Urinary bladder (tissue), 4 donors: ENCODE measurements at places on chromosomes 2 and 18.
A peak's percentile ranks its signal among the peaks of the same experiment; 100 is the strongest.

GRCh38 chr2:15729709-15730544 is 138.3 kb downstream of the DDX1 start:
- no peak for DNase-seq

GRCh38 chr2:23146011-23146410 is 239.0 kb upstream of the KLHL29 start:
- DNase-seq: no peak

DNA sequence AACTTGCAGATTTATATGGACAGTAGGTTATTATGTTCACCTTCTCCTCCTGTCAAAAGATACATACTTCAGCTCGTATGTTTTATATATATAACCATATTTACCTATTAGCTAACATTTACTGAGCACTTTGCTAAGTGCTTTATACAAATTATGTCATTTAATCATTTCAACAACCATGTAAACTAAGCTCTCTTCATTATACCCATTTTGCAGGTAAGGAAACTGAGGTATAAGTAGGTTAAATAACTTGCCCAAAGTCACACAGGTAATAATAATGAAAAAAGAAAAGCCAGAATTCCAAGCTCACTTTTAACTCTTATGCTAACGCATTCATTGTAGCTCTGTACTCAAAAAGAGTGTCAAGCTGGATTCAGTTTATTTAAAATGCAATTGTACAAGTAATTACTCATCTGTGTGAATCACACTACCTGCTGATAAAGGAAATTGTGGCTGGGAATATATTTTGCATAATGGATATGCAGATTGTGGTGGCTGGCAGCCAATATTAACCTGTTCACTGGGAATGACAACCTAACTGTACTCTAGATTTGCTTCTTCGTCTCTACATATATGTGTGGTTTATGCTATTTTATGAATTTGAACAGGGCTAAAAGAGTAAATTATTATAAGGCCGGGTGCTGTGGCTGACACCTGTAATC is 20.6 kb downstream of the SLC16A14 start:
- no peak for DNase-seq

- no peak for DNase-seq
These were observed 159.2 kb downstream of the SOX11 start for GRCh38 chr2:5851410-5851809.

GRCh38 chr18:2368102-2368501 is 203.2 kb downstream of the METTL4 start:
- no peak for DNase-seq

- no peak for DNase-seq
These were observed 103.0 kb upstream of the TMEM200C start for GRCh38 chr18:5998166-5998881.

DNA sequence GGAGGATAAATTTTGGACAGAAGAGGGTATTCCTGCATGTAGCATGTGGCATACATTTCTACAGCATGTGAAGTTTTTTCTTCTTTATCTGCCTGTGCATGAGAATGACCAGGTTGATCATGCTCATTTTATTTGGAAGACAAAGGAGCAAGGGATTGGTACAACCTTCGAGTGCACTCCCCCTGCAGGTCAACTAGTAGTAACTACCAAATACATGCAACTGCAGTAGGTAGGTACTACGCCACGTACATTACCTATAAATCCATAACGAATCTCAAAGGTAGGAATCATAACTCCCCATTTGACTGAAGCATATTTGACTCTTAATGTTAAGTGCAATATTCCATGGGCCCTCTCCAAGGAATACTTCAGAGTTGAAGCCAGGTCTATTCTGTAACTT is 763.9 kb downstream of the TSN start:
- no peak for DNase-seq

- DNase-seq: no peak
These were observed 15.3 kb downstream of the ACAA2 start for GRCh38 chr18:49798001-49798400.

GRCh38 chr2:179682756-179683155 is 178.7 kb downstream of the ZNF385B start:
- no peak for DNase-seq

GRCh38 chr2:132671151-132671835 is 1.3 kb upstream of the LYPD1 start:
- DNase-seq: no peak

DNA sequence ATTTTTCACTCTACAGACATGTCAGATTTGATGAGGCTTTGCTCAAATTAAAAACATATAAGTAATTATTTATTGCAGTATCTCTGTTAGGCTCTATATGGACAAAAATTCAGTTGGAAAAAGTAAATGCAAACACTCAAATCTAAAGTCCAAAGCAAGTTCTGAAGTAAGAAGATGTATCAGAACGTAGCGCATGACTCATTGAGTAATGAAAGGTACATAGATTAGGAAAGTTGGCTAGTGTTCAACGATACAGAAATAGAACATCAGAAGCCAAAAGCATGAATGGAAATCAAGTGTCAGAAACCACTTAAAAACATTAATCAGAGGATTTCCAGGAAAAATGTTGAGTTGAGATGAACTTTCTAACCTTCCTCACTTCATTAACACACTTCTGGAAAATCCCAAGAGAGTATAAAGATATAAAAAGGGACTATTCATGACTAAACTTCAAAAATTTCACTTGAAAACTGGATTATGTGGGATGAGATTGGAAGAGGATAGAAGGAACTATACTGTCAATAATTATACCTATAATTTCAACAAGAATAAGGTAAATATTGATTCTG is 494.1 kb downstream of the LRRTM4 start:
- DNase-seq: no peak

DNA sequence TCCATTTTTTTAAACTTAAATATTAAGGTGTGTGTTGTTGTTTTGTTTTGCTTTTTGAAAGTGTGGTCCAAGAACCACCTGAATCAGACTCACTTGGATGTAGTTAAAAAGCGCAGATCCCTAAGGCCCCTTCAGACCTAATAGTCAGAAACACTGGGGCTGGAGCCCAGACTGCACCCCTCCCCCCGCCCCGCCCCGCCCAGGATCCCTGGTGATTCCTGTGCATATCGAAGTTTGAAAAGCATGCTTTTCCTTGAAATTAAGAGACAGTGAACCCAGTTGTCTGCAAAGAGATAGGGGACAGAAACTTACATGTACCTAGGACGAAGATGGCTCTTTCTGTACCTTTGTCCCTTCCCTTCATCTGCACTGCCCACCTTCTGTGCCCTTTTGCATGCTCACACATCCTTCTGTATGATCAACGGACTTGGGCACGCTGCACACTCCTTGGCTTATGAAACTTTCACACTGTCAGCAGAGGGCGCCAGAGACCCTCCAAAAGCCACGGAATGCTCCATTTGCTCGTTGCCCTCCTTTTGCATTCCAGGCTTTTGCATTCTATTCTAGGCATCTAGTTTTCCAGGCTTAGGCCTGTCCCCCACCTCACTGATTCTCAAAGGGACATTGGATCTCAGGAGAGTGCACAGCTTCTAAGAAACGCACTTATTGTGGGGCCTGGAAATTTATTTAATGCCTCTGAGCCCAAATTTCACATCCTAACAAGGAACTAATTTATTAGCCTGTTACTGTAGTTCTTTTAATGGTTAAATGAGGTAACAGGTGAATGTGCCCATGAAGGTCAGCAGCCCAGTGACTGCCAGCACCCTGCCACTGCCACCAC is 32.8 kb upstream of the SLC14A1 start:
- peak; percentile 65 for DNase-seq

DNA sequence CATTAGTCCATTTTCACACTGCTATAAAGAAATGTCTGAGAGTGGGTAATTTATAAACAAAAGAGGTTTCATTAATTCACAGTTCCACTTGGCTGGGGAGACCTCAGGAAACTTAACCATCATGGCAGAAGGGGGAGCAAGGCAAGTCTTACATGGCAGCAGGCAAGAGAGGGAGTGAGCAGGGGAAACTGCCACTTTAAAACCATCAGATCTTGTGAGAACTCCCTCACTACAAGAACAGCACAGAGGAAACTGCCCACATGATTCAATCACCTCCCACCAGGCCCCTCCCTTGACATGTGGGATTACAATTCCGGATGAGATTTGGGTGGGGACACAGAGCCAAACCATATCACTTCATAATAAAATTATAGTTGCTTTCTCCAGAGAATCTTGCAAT is 365.5 kb upstream of the ID2 start:
- DNase-seq: no peak

DNA sequence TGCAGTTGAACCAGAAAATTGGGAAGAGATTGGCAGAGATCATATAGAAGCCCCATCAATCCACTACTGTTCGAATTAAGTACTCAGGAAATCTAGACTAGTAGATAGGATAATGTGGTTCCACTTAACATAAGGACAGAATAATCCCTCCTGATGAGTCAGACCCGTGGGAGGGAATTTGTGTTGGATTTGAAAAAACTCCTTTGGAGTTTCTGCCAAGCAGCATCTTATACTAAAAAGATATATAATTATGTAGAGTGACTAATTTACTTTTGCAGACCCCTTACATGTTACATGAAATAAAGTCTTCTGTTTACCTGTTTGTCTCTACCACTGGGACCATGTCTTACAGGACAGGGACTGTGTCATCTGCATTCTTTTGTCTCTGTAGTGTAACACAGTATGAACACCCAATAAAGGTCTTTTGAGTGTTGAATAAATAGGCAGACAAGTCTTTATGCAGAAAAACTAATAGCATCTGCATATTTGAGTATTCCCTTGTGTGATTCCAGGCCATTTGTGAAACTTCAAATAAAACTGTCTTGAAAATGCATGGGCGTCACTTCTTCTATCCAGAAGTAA is 122.6 kb upstream of the DNAJC10 start:
- no peak for DNase-seq

- no peak for DNase-seq
These were observed 4.4 kb upstream of the ASB1 start for GRCh38 chr2:238422285-238422684.

GRCh38 chr2:84639751-84640150 is 123.5 kb downstream of the DNAH6 start:
- DNase-seq: no peak

DNA sequence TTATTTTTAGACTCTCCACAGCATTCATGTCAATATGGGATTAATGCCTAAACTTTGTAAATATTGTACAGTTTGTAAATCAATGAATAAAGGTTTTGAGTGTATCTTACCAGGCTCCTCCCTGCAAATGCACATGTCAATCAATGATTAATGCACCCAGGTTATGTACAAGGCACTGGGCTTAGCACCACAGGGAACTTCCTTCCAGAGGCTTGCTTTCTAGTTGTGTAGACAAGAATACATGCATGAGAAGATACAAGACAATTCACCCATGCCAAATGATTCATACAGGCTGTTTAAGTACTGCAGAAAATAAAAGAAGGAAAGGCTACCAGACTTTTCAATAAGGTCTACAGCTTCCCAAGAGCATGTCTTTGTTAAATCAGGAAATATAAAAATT is 114.1 kb downstream of the MMADHC start:
- DNase-seq: no peak

- no peak for DNase-seq
These were observed 106.4 kb downstream of the PID1 start for GRCh38 chr2:229164545-229165249.

GRCh38 chr2:187875261-187876141 is 321.3 kb upstream of the TFPI start:
- DNase-seq: no peak

DNA sequence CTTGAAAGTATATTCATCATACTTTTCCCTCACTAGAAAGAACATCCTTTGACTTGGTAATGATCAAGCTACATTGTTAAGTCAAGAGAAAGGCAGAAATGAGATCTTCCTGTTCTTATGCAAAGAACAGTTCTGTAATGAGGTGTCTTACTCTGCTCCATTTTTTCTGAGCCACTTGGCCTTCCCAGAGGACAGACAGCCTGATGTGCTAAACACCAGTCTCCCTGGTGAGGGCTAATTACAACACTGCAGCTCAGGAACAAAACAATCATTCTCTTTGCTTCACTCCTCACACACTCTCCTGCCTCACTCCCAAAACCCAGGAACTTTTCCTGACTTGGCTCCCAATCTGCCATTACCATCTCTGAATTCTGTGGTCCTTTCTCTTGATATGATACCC is 25.6 kb downstream of the TACR1 start:
- no peak for DNase-seq

- no peak for DNase-seq
These were observed 116.4 kb downstream of the MREG start for GRCh38 chr2:215896921-215897320.

- no peak for DNase-seq
These were observed 39.3 kb upstream of the EDAR start for GRCh38 chr2:109028277-109028676.

GRCh38 chr2:149994057-149994728 is 406.6 kb upstream of the MMADHC start:
- no peak for DNase-seq

- DNase-seq: no peak
These were observed 3.5 kb upstream of the NFATC1 start for GRCh38 chr18:79392226-79392625.

DNA sequence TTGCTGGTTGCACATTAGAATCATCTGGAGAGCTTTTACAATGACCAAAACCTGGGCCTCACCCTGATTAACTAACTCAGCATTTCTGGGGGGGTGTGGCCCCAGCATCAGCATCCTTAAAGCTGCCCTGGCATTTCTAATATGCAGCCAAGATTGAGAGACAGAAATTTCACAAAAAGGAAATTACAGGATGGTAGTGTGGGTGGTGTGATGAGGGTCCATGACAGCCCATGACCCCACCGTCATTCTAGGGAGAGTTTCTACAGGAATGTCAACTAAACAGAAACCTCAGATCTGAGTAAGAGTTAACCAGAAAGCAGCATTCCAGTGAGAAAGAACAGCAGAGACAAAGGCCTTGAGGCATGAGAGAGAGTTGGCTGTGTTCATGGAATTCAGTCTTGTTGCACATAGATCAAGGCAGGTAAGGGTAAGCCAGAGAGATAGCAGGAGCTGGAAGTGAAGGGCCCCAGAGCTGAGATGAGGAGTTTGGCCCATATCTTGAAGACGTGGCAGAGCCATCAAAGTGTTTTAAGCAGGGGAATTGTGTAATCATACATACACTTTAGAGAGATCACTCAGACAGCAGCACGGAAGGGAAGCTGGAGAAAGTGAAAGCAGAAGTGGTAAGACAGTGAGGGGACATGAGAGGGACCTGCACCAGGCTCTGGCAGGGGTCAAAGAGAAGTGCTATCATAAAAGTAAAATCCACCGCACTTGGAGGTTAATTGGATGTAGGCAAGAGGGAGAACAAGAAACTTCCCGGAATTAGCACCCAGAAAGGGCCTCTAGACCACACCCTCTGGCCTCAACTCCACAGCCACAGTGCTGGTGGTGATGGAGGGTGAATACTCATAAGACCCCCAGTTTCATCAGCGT is 7.8 kb upstream of the TRABD2A start:
- no peak for DNase-seq

- peak; percentile 28 for DNase-seq
These were observed 3.7 kb downstream of the ZFP36L2 start for GRCh38 chr2:43222475-43223309.
